ENCODE measurements at places on chromosomes 5 and 9. TPM values are rescaled to one million over a fixed set of nuclear protein-coding genes. Genes with fewer than 3 reads are reported as not detected.

The PCDHB9 gene
- total RNA-seq = 0.18 TPM

The SCGB3A2 gene
- not detected for total RNA-seq

The CCNH gene
- 83.1 TPM for total RNA-seq

The ACER2 gene
- 3.6 TPM for total RNA-seq

The IRX2 gene
- not detected for total RNA-seq

The AJM1 gene
- 2.1 TPM for total RNA-seq

The OR13C8 gene
- total RNA-seq = not detected

The ZNF879 gene
- total RNA-seq = 2.8 TPM

The FOXI1 gene
- not detected for total RNA-seq

The SLC25A48 gene
- total RNA-seq = not detected

The KIAA1191 gene
- 103 TPM for total RNA-seq

The SAXO1 gene
- not detected for total RNA-seq

The KCNIP1 gene
- not detected for total RNA-seq

The SARDH gene
- 18.4 TPM for total RNA-seq

The TLR4 gene
- 0.30 TPM for total RNA-seq

The CDH6 gene
- total RNA-seq = 82.3 TPM
